ENCODE measurements at places on chromosomes 5 and 9. TPM values are rescaled to one million over a fixed set of nuclear protein-coding genes. Genes with fewer than 3 reads are reported as not detected.

The PIP5KL1 gene
- 0.79 TPM for polyA plus RNA-seq

DNA sequence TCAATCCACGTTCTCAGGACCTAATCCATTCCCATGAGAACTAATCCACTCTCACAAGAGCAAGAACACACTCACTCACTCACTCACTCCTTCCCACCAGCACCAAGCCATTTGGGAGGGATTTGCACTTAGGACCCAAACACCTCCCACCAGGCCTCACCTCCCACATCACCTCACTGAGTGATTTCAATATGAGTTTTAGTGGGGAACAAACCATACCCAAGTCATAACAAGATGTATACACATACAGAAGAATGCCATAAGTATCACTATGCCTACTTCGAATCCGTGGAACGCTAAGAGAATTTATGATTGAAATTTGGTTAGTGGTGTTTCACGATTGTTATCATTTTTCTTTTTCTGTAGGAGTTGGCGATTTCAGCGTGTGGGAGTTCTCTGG is 29.3 kb upstream of the CTSL start:
- H3K27ac ChIP-seq = no peak overlapping the region
- no peak overlapping the region for H3K4me3 ChIP-seq
- H3K4me1 ChIP-seq = no peaks in the 10 kb centered on the region

The JAKMIP2 gene
- 3.1 TPM for polyA plus RNA-seq

The UBE2QL1 gene
- polyA plus RNA-seq = 0.81 TPM

The UNC5A gene
- polyA plus RNA-seq = 1.0 TPM

The RGMB gene
- polyA plus RNA-seq = 53.2 TPM

The CCNI2 gene
- 10.1 TPM for polyA plus RNA-seq

DNA sequence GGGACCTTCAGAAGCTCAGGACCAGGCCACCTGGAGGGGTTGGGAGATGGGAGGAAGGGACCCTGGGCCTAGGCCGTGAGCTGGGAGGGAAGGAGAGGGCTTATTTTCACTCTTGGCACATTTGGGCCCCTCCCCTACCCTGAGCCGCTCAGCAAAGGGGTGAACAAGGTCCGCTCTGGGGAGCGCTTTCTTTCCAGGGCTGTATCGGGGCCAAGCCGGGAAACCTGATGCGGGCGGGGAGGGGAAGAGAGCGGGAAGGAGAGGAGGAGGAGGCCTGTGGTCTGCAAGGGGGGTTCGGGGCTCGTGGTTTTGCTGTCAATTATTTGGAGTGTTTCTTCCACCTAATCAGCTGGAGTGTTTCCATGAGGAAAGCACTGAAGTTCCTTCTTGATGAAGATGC is 62.7 kb upstream of the RXRA start:
- peak; percentile 51 for DNase-seq
- H3K27me3 ChIP-seq = no peaks in the 10 kb centered on the region
- no peaks in the 10 kb centered on the region for H3K36me3 ChIP-seq
- H3K4me1 ChIP-seq = peaks cover 10% of the 10 kb centered on the region
- H3K27ac ChIP-seq = no peak overlapping the region
- H3K4me3 ChIP-seq = no peak overlapping the region
